GM12891 (cell line): ENCODE measurements at places on chromosomes 4 and X.

GRCh38 chr4:172018358-172018757, 205.2 kb downstream of the GALNTL6 start:
- DNase-seq: no peak

- no peak for DNase-seq
Observed at GRCh38 chr4:26218677-26219605, 101.9 kb upstream of the RBPJ start.

DNA sequence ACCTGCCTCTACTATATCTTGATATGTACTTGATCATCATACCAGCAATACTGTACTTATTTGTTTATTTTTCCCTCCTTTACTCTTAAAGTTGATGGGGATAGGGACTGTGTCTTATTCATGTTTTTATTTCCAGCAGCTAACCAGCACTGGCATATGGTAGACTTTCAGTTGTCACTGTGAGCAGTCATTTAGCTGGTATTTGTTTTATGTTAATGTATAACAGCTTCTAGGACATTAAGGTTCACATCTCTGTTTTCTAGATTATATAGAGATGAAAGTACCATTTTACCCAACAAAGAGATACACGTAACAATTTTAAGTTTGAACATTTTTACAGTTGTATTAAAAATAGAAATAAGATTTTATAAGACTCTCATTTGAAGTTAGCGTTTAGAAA, 17.9 kb downstream of the METTL14 start:
- no peak for DNase-seq

DNA sequence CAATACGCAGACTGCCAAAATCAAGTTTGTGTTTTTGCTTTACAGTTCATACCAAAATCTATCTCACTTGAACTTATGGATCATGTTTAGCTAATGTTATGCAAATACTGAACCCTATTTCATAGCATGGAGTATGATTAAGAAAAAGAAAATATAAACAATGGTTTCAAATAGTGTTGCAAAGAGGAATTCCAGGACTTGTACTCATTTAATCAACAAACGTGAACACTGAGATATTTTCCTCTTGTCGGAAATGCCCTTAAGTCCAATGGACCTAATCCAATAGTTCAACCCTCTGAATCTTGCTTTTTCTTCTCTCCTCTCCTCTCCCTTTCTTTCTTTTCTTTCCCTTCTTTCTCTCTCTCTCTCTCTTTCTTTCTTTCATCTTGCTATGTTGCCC, 30.8 kb downstream of the RASL11B start:
- DNase-seq: no peak

DNA sequence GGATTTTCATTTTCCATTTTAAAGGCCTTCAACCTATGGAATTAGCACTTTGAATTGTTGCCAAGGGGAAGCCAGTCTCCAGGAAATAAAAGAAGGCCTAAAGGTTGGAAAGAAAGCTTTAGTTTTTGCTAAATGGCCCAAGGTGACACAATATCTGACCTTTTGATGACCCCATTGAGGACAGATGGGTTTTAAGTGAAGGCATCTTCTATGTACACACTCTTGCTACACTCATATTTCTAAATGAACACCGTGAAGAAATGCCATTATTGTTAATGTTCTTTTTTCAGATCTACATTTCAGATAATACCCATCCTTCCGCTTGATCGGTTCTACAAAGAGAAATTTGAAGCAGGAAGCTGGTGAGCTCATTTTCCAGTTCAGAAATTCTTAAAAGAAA, 162.8 kb upstream of the POU3F4 start:
- DNase-seq: no peak

- DNase-seq: no peak
Observed at GRCh38 chr4:85151371-85151770, 184.9 kb upstream of the WDFY3 start.

- no peak for DNase-seq
Observed at GRCh38 chr4:10239982-10240654, 123.5 kb upstream of the WDR1 start.

DNA sequence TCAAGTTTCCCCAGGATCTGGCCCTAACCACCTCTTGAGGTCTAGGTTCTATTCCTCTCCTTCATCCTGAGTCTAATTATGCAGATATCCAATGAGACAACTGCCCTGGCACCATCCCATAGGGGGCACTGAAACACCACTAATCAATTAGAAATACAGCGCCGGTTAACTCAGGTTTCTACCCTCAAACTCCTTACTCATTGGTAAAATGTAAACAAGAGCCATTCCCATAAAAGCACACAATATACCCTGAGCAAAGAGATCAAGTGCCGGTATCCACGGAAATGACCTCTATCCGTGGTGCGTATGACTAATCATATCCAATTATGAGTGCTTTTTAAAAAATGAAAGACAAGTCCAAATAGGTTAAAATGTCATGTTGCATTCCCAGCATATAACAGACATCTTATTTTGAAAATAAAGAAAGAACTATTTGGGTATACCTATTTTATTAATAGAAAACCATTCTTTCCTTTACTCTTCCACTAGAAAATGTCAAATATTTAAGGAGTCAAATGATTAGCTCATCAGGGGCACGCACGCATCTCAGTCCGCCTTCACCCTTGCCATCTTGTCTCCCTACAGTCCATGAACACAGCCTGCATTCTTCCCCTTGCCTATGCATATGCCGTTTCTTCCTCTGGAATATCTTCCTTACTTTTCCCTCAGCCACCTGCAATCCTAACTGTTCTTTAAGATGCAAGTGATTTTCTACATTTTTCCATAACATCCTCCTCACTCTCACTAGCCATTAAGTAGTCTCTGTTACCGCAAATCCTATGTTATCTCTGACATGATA, 141.1 kb downstream of the MAML3 start:
- DNase-seq: no peak

DNA sequence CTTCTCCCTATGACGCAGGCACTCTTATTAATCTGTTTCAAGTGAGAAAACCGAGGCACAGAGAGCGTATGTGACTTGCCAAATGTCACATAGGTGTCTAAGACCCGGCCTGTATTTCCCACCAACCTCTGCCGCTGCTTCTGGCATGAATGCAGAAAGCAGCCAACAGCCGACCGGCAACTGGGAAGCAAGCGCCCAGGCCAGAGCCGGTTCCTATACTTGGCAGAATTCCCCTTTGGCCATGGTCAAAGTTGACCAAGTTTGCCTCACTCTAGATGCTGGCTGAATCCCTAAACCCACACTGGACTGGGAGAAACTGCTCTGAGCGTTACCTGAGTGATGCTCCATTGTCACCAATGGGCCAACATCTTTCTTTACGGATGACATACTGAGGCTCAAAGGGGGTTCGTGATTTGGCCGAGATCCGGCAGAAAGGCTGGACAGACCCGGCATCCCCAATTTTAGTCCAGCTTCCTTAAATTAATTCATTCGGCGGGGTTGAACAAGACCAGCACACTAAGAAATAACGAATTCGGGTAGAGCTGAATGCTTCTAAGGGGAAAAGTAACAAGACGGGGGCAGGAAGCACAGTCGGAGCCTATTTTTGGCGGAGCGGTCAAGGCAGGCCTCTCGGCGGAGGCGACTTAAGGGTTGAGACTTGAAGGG, 11.2 kb downstream of the MSX1 start:
- DNase-seq: no peak

DNA sequence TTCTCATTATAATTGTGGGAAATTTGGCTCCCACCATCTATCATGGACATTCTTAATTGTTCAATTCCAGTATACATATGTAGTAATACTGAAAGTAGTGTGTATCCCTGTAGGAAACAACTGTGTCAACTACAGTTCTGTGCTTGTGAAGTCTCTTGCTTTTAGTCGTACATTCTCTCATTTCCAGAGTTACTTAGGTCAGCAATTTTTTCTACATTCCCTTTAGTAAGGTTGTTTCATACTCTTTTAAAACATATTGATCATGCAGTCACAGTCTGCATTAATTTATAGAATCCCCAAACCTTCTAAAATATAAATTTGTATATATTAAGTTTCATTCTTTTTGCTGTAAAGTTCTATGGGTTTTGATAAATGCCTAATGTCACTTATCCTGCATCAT, 289.2 kb upstream of the PCDH10 start:
- no peak for DNase-seq

DNA sequence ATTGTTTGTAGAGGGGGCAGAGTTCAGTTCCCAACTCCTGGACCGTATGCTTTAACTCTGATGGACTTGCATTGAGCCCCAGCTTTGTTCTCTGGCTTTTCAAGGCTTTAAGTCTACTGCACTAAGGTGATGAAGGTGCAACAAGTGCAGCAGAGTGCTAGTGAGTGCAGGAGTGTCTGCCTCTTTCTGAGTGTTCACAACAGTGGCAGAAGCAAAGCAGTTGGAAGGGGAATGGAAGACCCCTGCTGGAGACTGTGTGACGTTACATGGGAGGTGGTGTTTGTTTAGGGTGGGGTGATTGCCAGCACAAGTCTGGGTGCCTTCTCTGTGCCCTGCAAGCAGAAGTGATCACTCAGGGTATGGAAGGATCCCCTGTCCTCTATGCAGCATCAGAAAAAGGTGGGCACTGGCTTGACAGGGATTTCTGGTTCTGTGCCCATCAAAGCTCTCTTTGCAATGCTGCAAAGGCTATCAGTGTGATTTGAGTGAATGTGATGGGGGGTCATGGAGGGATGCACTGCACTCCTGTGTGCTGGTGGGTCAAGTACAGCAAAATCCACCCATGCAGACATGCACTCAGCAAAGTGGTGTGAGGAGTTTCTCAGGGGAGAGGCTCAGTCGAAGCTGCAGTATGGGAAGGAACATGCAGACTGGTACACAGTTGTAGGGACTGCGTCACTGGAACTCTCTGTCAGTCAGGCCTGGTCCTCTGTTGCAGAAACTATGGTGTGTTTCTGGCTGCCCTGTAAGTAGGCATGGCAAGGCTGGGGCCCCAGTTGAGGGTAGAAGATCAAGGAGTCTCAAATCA, 70.9 kb upstream of the UGT2B7 start:
- DNase-seq: no peak

DNA sequence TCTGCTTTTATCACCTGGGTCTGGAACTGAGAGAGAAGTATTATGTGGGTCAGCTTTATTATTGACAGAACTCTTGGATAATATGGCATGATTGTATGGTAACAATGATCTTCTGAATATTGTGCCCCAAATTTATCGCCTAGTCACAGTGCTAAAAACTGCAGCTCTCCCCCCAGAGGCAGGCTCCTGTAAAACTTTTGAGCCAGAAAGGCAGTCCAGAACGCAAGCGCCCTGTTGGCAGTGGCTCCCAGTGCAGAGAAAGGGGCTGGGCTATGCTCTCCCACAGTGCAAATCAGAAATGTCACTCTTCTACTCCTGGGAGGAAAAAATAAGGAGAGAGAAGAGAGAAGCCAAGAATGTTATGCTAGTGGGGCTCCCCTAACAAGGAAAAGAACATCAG, 50.5 kb downstream of the HELT start:
- DNase-seq: no peak

- DNase-seq: no peak
Observed at GRCh38 chr4:165369522-165369921, 9.3 kb upstream of the CPE start.

DNA sequence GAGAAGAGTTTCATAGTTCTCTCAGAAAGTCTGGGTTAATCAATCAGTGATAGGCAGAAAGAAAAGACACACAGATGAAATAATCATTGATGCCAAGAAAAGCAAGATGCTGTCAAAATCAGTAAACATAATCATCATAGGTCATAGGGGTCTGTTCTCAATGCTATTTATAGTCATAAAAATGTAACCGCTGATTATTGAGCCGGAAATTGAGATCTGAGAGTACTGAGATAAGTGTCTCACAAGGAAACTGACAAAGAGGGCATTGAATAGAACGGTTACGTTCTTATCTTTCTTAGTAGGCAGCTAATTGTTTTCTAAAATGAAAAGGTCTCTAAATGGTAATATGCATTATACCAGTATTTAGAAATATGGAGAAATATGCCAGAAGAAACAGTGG, 1686.1 kb upstream of the AGA start:
- DNase-seq: no peak

DNA sequence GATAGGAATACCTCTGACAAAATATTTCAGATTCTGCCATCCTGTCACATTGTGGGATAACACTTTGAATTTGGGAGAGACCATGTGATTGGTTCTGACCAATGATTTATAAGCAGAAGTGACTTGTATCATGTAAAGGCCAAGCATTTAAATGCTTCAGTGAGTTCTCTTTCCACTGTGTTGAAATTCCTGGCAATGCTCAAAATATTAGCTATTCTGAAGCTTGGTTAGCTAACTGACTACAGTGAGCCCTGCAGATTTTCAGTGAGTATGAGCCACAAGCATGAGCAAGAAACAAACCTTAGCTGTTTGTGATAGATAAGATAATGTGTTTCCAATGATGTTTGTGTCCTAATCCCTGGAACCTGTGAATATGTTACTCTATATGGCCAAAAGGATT, 562.8 kb upstream of the AADAT start:
- DNase-seq: no peak

DNA sequence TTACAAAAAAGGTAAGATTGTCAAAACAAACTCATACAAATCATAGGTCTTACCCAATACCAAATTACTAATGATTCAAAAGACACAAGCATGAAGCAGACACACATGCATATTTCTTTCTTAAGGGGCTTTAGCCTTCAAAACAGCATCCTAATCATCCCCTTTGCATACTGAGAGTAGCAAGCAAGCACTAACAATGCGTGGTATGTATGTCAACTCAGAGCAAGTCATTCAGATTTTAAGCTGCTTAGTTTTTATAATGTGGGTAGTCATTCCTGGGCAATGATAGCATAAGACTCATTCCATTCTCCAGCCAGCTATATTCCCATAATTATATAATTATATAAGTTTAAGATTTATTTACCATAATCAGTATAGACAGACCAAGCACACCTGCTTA, 219.6 kb downstream of the DKK2 start:
- no peak for DNase-seq

GRCh38 chr4:66837279-66837922, 707.9 kb downstream of the CENPC start:
- no peak for DNase-seq

DNA sequence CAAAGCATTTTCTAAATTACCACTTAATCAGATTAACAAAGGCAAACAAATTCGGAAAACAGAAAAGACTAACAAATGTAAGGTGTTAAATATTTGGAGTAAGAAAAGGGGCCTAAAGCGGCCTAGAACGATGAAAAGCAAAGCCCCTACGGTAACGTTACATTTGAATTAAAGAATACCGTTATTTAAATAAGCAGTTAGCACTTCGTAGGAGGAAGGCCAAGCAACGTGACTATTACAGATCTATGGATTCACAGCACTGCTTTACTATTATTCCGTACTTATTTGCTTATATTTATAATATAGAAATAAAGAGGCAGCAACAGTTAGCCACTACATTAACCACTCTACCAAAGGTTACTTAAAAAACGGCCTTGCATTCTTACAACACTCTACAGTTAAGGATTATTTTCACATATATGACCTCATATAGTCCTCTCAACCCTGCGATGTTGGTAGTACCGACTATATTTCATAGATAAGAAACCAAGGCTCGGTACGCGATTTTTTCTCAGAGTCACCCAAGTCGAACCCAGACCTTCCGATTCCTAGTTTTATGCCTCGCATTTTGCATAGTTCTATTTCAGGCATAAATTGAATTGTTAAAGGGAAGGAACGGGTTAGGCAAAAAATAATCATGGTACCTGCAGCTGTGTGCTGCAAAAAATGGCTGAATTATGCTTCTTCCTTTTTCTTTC, 2.9 kb downstream of the KLHL15 start:
- no peak for DNase-seq

GRCh38 chrX:14934423-14934822, 61.2 kb downstream of the MOSPD2 start:
- no peak for DNase-seq
